ENCODE measurements at places on chromosomes 2 and 18. TPM values are rescaled to one million over a fixed set of nuclear protein-coding genes. Genes with fewer than 3 reads are reported as not detected.

DNA sequence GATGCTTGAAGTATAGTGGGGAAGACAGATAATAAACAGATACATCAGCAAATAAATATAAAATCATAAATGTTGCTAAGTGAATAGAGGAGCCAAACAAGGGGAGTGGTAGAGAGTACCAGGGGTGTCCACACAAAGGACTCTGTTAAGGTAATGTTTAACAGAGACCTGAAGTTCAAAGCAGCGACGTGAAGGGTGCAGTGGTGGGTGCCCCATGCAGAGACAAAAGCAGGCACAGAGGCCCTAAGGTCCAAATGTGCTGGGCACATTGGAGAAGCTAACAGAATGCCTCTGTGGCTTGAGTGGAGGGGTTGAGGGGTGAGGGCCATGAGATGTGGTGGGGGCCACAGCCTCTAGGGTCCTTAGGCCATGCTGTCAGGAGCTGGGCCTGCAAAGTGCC lies 109.1 kb downstream of the POLE4 start:
- DNase-seq: no peak

GALR1 gene
- not detected for total RNA-seq

SEH1L gene
- 52.2 TPM for total RNA-seq

DNA sequence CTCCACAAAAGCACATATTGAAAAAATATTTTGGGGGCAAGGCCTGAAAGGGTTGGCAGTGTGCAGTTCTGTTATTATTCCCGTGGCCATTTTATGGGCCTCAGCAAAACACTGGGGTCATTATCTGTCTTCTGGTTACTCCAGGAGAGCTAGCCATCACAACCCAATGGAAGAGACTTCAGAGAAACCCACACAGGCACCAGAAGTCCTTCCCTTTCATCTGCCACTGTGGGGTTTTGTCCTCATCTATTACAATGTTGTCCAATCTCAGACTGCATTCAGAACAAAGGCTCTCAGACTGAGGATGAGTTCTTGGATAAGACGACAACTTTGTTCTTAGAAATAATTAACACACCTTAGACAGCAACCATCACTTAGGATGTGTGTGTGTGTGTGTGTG lies 98.4 kb downstream of the PIEZO2 start:
- DNase-seq: no peak

DNA sequence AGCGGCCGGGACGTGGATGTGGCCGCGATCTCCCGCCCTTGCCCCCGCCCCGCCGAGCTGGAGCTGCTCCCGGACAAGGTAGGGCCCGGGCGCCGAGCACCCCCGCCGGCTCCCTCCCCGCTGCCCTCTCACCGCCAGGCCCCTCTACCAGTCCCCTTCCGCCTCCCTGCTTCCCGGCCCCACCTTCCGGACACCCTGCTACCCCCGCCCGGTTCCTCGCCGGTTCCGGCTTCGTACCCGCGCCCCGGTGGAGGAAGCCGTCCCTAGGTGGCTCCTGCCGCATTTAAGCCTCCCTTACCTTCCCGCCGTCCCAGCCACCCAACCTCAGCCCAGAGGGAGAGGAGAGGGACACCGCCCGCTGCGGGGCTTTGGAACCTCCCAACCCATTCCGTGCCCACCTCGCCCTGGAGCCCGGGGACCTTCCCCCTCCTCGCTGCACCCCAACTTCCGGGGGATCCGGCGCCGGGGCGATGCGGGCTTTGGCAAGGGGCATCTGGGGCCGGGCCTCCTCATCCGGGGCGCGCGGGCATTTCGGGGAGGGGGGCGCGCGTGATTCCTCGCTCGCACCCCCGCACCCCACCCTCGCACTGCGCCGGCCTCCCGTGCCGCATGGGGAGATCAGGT lies 475 bp downstream of the B3GNT2 start:
- no peak for DNase-seq

GRCh38 chr2:241193271-241193670 lies 4.8 kb downstream of the ANO7 start:
- DNase-seq: no peak

- peak; percentile 61 for DNase-seq
These were observed 125.4 kb downstream of the CTIF start for GRCh38 chr18:48663931-48664847.

DNA sequence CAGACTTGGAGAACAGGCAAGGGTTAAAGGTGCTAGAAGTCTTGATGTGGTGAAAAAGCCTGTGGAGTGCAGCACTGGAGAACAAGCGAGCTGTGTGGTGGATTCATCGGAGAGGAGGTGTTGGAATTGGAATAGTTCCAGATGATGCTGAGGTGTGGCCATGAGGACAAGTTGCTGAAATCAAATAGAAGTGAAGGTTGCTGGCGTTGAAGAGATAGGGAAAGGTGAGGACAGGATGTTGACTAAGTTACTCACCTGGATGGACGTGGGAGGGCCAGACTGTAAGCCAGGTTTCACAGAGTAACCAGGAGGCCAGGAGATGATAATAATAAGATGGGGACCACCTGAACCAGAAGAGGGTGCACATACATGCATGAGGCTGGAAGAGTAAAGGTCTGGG lies 173.4 kb downstream of the DIS3L2 start:
- DNase-seq: no peak

GRCh38 chr18:45106331-45106774 lies 425.7 kb downstream of the SETBP1 start:
- peak; percentile 56 for DNase-seq

DNA sequence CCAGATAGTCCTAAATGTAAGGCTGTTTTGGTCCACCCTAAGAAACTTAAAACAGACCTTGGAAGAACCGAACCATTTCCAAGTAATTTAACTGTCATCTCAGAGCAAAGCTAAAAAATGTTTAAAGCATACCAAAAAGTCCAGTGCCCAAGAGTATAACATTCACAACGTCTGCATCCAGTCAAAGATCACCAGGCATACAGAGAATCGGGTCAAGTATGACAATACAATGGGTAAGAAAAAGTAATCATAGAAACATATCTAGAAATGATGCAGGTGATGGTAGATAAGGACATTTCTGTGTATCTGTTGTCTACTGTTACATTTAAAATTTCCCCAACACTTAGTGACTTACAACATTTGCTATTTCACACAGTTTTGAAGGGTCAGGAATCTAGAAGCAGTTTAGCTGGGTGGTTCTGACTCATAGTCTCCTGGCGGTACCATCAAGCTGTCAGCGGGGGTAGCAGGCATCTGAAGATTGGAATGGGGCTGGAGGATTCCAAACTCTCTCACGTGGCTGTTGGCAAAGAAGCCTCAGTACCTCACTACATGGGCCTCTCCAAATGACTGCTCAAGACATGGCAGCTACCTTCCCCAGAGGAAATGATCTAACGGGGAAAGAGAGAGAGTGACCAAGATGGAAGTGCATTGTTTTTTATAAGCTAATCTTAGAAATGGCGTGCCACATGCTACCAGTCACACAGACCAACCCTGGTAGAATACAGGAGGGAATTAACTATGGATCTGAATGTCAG lies 36.6 kb upstream of the DYNC2LI1 start:
- peak; percentile 94 for DNase-seq

- no peak for DNase-seq
These were observed 3.0 kb downstream of the METTL8 start for GRCh38 chr2:171430516-171431410.

VAMP5 gene
- total RNA-seq: 33.8 TPM

DNA sequence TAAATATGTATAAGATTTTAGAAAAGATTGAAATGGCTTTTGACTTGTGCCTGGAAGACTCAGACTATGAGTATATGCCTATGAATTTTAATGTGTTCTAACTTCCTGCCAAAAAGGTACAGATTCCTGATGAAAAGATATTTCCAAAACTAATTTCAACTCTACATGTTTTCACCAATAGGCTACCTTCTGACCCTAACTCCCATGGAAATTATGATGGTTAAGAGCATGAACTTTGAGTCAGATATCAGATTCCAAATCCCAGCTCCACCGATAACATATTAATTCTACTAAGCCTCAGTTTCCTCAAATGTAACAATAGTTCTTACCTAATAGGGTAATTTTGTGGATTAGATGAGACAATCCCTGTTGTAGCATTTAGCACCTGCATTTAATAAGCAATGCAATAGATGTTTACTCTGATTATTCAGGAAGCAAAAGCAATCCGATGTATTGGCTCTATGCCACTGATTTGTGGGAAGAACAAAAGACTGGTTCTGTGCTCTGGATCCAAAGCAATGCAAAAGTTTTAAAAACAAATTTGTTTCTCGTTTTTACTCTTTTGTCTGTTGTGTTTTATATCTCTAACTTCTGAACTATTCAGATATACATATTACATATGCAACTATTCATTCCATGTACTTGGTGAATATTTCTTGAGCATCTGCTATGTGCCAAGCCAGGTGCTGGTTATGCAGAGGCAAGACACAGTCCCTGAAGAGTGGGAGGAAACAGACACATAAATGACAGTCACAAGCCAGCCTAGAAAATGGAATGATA lies 115.4 kb downstream of the GATA6 start:
- DNase-seq: no peak

GRCh38 chr2:14234911-14235310 lies 397.6 kb upstream of the LRATD1 start:
- no peak for DNase-seq

DNA sequence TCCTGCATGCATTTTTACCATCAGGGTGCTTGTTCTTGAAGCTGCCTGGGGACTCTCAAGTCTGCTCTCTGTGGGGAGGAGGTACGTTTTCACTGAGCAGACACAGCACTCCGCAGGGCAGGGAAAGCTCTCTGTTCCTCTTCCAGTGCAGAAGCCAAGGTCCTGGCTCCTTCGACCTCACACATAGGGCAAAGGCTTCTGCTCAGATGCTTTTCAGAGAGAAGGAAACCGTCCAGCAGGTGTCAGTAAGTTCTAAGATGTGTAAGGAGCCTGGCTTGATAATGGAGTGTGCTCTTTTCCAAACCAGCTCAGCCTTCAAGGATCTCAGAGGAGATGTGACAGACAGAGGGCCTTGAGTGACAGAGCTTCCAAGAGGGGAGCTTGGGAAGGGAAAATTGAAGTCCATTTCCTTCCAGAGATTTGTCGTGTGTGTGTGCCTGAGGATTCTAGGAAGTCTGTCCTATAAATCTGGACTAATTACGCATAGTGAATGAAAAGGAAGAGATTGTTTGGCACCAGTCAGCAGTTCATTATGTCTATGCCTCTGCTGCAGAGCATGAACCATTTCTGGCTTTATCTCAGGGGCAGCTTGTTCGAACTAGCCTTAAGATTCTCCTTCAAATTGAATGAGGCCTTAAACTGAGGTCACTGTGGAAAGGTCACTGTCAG lies 67.3 kb upstream of the UPP2 start:
- DNase-seq: peak; percentile 58

SERPINB13 gene
- not detected for total RNA-seq

Measured in fibroblast of the aortic adventitia (primary cell).